SW 1271 (cell line): ENCODE measurements at places on chromosomes 5 and 9.

DNA sequence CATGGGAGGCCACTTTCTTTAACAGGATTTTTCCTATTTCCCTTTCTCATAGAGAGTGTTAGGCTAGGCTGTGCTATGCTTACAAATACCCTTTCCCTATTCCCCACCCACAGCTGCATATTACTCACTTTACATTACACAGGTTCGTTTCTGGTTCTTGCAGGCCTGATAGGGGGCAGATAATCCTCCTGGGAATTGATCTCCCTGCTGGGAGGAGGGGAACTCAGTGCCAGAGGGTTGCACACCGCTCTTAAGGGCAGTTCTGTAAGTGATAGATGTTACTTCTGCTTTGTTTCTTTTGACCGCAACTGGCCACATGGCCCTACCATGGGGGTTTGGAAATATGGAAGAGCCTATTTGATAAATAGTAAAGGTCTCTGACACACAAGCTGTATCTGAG lies 54.0 kb upstream of the NTRK2 start:
- no peak for DNase-seq

- DNase-seq = peak; percentile 69
Measured at GRCh38 chr9:122095010-122095767, 2.1 kb upstream of the TTLL11 start.

GRCh38 chr5:175216991-175217390 lies 227.0 kb downstream of the DRD1 start:
- no peak for DNase-seq

GRCh38 chr9:35756275-35757225 lies 2.5 kb upstream of the MSMP start:
- no peak for DNase-seq

GRCh38 chr9:94952565-94953373 lies 226.3 kb downstream of the AOPEP start:
- DNase-seq = no peak
